Activated naive CD8-positive, alpha-beta T cell treated with anti-CD3 and anti-CD28 coated beads, Interleukin-2, amount 10 ng/mL, durations not matched to agents 7 days and 5 days (primary cell): ENCODE measurements at places on chromosomes 5 and 9. TPM values are rescaled to one million over a fixed set of nuclear protein-coding genes. Genes with fewer than 3 reads are reported as not detected.

OR1L1 gene
- not detected for total RNA-seq

OGN gene
- not detected for total RNA-seq

PCDHGB5 gene
- not detected for total RNA-seq

MORN5 gene
- not detected for total RNA-seq

GRM6 gene
- not detected for total RNA-seq

OR1J2 gene
- not detected for total RNA-seq

SLC44A1 gene
- total RNA-seq, result 13.8 TPM

LEAP2 gene
- 4.5 TPM for total RNA-seq

SH3TC2 gene
- total RNA-seq, result not detected

PHYHD1 gene
- total RNA-seq, result 1.6 TPM

DNA sequence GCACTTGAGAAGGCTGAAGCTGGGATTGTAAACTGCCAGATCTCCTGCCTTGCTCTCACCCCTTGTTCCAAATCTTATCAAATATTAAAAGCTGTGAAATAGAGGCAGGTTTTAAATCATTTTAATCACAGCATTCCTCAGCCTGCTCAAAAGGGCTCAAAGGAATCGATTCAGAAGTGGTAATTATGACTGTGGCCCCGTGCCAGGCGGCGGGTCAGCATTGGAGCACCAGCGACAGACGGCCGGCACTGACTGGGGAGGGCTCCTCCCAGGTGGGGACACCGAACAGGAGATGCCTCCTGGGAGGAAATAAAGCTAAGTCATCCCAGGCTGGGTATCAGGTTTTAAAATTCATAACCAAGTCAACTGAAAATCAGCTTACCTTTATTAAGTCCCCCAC, 66.7 kb downstream of the KCNIP1 start:
- H3K4me1 ChIP-seq, result peaks cover 9% of the 10 kb centered on the region
- no peak overlapping the region for H3K27ac ChIP-seq
- peaks cover 38% of the 10 kb centered on the region for H3K27me3 ChIP-seq
- no peak for DNase-seq

GRCh38 chr9:117205806-117206205, 209.1 kb downstream of the ASTN2 start:
- H3K4me3 ChIP-seq, result no peak overlapping the region
- H3K4me1 ChIP-seq, result no peaks in the 10 kb centered on the region
- no peaks in the 10 kb centered on the region for H3K27me3 ChIP-seq
- no peaks in the 10 kb centered on the region for H3K36me3 ChIP-seq
- no peak for DNase-seq

- no peak for DNase-seq
- no peak overlapping the region for H3K4me3 ChIP-seq
- peaks cover 15% of the 10 kb centered on the region for H3K4me1 ChIP-seq
- peaks cover 9% of the 10 kb centered on the region for H3K27me3 ChIP-seq
These were observed 101.6 kb upstream of the PCA3 start for GRCh38 chr9:76662476-76663281.

DNA sequence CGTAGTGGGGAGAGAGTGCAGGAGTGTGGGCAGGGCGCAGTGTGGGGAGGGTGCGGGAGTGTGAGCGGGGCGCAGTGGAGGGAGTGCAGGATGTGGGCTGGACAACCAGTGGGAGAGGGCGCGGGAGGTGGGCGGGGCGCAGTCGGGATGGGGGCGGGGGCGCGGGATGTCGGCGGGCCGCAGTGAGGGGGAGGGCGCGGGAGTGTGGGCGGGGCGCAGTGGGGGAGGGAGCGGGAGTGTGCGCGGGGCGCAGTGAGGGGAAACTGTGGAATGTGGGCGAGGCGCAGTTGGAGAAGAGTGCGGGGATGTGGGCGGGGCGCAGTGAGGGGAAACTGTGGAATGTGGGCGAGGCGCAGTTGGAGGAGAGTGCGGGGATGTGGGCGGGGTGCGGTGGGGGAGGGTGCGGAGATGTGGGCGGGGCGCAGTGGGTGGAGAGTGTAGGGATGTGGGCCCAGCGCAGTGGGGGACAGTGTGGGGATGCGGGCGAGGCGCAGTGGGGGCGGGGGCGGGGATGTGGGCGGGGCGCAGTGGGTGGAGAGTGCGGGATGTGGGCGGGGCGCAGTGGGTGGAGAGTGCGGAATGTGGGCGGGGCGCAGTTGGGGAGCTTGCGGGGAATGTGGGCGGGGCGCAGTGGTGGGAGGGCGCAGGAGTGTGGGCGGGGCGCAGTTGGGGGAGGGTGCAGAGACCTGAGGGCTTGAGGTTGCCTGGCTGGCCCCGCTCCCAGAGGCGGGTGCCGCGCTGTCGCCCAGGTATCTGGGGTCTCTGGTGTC, at the start of gene NXNL2:
TSS of gene NXNL2 (plus strand) at position 723 of the 770 bp plus-strand sequence. CDS start 257 bp downstream, outside the sequence.
- H3K27ac ChIP-seq, result no peak within 1 kb of the TSS
- peaks cover 17% of the 10 kb centered on the region for H3K4me1 ChIP-seq
- H3K4me3 ChIP-seq, result peak within 1 kb of the TSS; percentile 68
- no peaks in the 10 kb centered on the region for H3K36me3 ChIP-seq
- DNase-seq, result peak; percentile 62

- H3K27me3 ChIP-seq, result peaks cover 2% of the 10 kb centered on the region
- no peak overlapping the region for H3K27ac ChIP-seq
- no peaks in the 10 kb centered on the region for H3K36me3 ChIP-seq
- no peak for DNase-seq
These were observed 43.8 kb upstream of the CTSL start for GRCh38 chr9:87682085-87682484.

GRCh38 chr5:151041577-151042268, 21.3 kb downstream of the GPX3 start:
- peaks cover 34% of the 10 kb centered on the region for H3K36me3 ChIP-seq
- no peak overlapping the region for H3K27ac ChIP-seq
- no peak for DNase-seq
- peaks cover 2% of the 10 kb centered on the region for H3K4me1 ChIP-seq
- no peak overlapping the region for H3K4me3 ChIP-seq

DNA sequence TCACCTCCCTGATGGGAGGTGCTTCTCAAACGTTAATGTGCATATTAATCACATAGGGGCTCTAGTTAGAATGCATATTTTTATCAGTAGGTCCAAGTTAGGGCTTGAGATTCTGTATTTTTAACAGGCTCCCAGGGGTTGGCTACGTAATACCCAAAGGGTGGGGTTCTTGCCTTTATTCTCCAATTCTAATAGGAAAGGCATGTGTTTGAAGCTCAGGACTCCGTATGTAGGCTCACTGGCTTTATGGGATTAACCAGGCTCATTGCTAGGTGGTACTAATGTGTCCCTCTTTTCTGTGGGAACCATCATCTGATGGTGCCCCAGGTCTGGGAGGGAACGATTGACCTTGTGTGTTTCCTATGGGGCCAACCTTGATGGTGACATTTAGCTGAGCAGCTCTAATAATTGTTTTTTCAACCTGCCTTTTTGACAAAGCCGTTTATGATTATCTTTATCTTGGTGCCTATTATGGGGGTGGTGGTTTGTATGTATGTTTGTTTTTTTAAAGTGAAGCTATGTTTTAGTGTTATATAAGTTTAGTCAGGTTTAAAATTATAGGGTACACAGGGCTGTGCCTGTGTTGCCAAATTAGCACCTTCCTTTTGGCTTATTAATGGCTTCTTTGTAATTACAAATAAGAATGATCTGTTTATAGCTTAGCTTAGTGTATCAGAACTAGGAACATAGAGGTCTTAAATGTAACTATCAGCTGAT, 20.8 kb downstream of the TJP2 start:
- H3K27me3 ChIP-seq, result no peaks in the 10 kb centered on the region
- no peaks in the 10 kb centered on the region for H3K36me3 ChIP-seq
- no peak overlapping the region for H3K4me3 ChIP-seq
